ENCODE measurements at places on chromosomes 2 and 18.

- no peak for DNase-seq
Observed at GRCh38 chr2:200615247-200615646, 29.4 kb downstream of the AOX1 start.

GRCh38 chr2:28164280-28164801, 228.3 kb upstream of the FOSL2 start:
- no peak for DNase-seq

- peak; percentile 48 for DNase-seq
Observed at GRCh38 chr2:208012449-208012848, 12.9 kb downstream of the PLEKHM3 start.

GRCh38 chr18:63378919-63379638, 12.1 kb upstream of the KDSR start:
- no peak for DNase-seq

- DNase-seq = peak; percentile 77
Observed at GRCh38 chr2:121469356-121469755, 61.3 kb upstream of the RNU4ATAC start.

DNA sequence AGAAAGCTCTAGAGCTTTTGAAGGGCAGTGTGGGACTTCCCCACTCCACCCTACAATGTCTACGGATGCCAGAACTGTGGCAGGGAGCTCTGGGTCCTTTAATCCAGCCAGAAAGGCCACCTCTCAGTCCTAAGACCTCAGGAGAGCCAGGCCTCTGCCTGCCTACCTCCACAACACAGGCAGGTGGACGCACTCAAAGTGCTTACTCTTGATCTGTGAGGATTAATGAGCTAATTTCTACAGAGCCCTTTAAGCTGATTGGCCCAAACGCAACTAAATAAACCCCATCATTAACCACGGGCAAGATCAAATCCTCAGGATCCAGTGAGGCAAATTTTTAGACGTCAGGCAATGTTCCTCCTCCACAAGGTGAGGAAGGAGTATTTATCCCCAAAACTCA, 8.1 kb downstream of the STK39 start:
- no peak for DNase-seq

- no peak for DNase-seq
Observed at GRCh38 chr2:167380094-167380493, 491.8 kb downstream of the XIRP2 start.

DNA sequence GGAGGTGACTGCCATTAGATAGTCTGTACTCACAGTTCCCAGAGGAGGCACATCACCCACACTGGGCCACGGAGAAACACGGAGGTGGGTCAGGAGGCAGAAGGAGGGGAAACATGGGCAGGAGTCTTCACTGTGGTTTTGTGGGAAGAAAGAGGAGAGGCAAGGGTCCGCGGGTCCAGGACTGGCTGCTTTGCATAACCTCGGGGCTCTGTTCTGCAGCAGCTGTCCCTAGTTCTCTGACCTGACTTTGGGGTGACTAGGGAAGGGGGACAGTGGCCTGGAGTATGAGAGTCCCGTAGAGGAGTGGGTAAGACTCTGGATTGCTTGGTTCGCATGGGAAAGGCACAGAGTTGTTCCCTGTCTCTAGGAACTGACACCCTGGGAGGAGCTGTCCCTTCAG, 238.3 kb upstream of the RAB6C start:
- no peak for DNase-seq

DNA sequence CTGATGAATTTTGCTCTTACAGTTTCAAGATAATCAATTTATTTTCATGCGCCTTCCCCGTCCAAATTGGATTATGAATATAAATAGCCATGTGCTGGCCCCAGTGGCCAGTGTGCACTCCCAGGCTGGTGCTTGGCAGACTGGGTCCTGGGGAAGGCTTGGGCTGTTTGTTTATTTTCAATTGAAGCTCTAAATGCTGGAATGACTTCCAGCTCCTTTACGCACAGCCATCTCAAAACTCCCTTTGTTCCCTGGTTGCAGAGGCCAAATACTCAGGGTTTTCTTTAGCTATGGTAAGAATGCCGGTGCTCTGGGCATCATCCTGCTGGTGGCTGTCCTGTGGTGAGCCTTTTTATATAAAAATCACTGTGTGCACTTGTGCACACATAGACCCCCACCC, 131.5 kb downstream of the PRKCE start:
- DNase-seq = no peak

GRCh38 chr2:182606728-182607681, 109.1 kb upstream of the DNAJC10 start:
- peak; percentile 1 for DNase-seq

DNA sequence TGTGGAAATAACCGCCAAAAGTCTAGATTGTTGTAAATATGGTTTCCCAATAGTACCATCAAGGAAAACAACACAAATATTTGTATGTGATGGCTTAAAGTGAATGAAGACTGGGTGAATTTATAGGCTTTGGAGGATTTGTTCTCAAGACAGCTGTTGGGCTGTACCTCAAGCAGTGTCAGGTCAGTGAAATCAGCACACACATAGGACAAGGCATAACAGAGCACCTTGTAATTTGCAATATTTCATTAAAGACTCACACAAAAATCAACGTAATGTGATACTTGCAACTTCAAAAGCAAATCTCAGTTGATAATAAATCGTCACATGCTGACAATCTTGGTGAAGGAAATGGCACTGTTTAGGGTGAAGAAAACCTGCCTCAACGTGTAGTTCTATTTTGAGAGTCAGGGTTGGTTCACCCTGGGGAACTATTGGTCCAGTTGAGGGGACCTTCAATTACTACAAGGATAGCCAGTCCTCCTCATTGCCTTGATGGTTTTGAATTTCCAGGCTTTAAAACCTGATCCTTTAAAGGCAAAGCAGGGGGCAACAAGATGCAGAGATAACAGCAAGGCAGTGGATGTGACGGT, 126.8 kb upstream of the ST6GAL2 start:
- DNase-seq = no peak

DNA sequence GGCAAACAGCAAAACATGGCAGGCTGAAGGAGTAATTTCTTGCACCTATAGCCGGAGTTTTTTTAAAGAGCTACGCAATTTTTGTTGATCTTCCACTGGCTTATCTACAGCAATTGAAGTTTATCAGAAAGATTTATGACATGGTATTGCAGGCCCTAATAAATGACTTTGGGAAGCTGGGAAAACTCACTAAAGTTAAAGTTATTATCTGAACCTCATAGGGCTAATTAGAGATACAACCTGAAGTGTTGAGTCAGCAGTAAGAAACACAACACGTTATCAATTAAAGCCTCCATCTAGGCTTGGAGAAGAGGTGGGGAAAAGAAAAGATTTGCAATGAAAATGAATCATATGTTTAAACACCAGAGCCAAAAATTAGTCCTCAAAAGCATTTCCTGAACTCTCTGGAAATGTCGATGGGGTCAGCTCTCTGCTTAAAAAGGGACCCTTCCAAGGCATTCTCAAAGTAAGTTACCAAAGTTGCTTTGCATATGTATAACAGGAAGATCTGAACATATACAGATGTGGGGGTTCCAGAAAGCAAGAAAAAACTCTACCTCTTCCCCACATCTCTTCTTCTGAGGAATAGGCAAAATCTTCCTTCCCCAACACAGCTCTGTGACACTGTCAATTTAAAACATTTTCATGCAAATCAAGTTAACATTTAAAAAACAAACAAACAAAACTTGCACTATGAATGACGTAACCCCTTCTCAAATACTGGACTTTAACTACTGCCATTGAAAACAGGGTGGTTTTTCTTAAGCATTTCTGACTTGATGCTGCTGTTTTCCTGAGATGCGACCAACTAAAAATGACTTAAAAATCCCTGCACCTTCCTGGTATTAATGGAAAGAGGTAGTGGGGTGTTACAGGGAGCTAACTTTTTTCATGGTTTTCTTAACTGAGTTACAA, 915.6 kb downstream of the NRXN1 start:
- DNase-seq = no peak

- no peak for DNase-seq
Observed at GRCh38 chr18:52395146-52395852, 55.3 kb downstream of the DCC start.

DNA sequence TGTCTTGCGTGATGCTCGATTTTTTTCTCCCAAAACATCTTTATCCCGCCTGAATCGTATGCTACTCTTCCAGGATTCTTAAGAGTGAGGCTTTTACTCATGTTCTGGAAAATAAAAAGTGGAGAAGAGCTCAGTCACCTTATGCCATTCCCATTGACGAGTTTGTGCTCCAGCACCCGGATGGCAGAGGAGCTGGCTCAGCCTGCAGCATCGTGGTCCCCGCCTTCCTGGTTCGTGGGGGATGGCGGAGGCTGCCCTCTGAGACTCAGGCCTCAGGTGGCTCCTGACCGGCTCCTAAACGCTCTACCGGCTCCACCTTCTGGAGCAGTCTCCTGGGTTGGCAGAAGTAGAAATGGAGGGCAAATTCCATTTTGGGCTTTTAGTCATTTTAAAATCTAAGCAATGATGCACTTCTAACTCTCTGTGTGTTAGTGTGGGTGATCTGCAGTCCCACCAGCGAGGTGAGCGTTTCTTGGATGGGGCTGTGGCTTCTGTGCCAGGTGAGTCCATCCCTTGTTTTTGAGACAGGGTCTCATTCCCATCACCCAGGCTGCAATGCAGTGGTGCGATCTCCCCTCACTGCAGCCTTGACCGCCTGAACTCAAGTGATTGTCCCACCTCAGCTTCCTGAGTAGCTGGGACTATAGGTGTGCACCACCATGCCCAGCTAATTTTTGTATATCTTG, 27.8 kb downstream of the RTP5 start:
- DNase-seq = no peak

- DNase-seq = no peak
Observed at GRCh38 chr18:3294435-3295080, 32.6 kb downstream of the MYL12B start.

DNA sequence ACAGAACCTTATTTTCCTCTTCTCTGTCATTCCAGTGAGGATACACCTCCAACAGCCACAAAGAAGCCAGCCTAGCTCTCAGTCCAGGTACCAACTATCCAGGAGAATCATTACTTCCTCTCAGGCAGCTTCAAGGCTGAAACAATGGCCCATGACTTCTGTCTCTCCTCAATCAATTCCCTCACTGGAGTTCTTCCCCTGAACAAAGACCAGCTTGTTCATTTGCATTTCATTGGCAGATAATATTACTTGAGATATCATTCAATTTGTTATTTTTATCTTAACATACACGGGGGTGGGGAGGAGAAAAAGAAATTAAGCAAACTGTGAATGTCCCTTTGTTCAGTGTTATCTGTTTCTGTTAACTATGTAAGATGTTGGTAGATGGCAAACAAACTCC, 44.0 kb downstream of the CCDC141 start:
- no peak for DNase-seq

GRCh38 chr2:97963079-97963406, 32.7 kb downstream of the TMEM131 start:
- no peak for DNase-seq

DNA sequence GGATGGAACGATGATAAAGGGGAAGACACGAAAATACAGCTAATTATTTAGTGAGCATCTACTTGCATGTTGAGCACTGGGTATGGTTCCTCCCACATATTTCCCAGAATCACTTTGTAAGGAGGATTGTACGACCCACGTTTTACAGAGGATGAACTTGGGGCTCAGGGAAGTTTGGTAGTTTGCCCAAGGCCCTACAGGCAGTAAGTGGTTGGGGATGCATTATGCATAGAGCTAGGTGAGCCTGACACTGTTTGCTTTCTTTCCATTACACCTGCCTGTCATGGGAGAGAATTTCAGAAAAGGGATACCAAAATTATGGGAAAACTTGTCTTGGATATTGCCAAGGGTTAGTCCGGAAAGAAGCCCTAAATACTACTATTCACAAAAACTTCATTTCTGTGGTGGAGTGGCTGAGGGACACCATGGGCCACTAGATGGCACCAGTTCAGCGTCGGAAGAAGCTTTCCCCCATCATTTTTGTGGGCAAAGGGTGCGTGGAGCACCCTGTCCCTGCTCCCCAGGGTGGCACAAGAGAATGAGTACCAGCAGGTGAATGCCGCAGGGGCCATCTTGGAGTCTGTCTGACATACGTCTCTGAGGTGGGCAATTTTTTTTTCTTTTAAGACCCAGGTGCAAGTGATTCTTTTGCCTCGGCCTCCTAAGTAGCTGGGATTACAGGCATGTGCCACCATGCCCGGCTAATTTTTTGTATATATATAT, 23.5 kb upstream of the C18orf32 start:
- peak; percentile 73 for DNase-seq

DNA sequence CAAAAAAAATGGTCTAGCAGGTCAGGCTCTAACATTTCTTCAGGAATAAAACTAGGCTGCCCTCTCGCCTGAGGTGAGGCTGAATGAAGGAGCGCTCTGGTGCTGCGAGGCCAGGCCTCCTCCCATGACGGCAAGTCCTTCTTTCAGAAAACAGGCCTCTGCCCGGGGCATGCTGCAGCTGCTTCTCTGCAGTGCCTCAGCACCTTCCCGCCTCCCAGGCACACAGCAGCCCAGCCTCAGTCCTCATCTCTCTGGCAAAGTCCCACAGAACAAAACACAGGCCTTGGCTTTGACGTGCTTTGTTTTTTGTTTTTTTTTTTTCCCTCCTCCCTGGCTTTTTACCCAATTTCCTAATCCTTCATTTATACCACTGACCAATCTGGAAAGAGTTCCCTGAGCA, 74.8 kb downstream of the BCL11A start:
- no peak for DNase-seq

DNA sequence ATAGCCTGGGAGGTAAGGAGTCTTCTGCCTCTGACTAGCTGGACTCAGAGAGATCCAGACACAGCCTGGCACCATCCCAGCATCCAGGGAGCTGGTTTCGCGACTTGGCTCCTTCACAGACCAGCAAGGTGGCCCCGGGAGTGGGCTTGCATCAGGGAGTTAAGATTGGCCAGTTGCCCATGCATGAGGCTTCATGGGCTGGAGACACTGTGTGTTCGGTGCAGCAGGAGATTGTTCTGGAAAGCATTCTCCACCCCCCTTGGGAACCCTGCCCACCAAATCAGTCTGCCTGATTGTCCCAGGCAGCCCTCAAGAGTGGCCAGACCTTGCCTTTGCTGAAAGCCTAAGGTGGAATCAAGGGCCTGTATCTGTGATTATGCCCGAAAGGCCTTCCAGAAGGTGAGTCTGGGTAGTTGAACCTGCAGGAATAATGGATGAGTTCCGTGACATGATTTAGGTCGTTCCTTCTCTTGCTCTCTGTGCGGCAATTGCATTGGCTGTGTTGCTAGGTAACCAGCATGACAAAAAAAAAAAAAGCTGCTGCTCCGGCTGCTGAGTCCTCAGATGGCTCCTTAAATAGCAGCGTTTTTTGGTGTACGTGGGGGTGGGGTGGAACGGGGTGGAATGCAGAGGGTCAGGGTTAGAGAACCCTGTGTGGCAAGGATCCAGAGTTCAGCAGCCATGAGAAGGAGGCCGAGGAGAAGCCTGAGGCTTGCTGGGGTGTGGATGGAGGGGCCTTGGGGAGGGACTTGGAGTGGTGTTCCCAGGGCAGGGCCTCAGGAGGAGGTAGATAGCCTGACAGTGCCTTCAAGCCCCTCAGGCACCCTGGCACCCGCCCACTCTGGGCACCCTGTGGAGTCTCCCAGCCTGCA, 93.0 kb upstream of the MCFD2 start:
- DNase-seq = no peak

DNA sequence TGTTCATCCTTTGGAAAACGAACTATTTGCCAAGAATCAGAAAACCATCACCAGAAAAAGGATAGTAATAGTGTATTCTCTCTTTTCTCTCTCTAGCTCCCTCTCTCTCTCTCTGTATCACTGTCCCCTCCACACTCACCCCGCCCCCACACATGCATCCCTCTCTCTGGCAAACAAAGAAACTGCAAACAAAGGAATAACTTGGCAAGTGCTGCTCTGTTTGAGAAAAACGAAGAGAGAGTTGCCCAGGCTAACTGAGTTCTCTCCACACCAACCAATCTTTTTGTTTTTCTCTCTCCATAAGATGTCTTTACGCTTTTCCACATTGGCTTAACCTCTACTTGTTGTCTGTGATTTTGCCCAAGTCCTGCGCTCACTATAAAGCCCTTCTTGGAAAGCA, 316.2 kb downstream of the EPHA4 start:
- DNase-seq = no peak

- DNase-seq = no peak
Observed at GRCh38 chr2:24399434-24400206, 39.3 kb upstream of the ITSN2 start.

Data from hematopoietic multipotent progenitor cell treated with erythropoietin and hydrocortisone succinate and interleukin-3 and kit ligand, for 4 days (in vitro differentiated cells).